Hypothalamus (tissue), 51 donors: ENCODE measurements at places on chromosomes 13 and 19.

DNA sequence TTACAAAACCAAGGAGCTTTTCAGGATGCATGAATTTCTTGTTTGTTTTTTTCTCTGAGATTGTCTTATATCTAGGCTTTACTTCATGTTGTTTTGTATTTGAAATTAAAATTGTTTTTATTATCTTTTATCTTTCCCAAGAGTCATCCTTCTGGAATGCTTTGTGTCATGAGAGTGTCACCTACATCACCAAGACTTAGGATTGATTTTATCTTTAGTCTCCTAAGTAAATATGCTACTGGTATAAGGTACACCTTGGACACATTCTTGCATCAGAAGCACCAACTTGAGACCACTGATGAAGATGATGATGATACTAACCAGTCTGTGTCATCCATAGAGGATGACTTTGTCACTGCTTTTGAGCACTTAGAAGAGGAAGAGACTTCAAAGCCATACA, 26.4 kb downstream of the AKAP11 start:
- no peak for DNase-seq

DNA sequence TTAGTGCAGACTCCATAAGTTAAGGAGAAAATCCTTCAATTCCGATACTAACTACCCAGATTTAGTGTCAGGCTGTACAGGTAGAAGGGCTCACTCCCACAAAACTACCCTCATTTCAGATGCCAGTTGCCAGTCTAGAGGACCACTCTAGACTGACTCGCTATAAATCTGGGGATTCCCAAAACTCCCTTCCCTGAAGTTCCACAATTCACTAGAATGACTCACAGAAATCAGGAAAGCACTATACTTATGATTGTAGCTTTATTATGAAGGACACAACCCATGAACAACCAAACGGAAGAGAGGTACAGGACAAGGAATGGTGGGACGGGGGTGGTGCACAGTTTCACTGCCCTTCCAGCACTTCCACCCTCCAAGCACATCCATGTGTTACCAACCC, 321.2 kb downstream of the DIAPH3 start:
- DNase-seq = no peak

DNA sequence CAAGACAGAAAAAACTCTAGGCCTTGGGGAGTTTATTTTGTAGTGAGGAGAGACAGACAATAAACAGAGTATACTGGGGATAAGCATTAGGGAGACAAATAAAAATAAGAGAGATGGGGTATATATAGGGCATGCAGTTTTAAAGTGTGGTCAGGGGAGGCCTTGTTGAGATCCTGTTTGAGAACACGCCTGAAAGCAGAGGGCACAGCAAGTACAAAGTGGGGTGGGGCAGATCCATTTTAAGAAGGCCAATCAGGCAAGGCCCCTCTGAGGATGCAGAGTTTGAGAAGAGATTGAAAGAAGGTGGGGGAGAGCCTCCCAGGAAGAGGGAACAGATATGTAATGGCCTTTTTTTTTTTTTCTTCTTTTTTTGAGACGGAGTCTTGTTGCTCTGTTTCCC, 2.1 kb downstream of the PPP2R1A start:
- DNase-seq = no peak

DNA sequence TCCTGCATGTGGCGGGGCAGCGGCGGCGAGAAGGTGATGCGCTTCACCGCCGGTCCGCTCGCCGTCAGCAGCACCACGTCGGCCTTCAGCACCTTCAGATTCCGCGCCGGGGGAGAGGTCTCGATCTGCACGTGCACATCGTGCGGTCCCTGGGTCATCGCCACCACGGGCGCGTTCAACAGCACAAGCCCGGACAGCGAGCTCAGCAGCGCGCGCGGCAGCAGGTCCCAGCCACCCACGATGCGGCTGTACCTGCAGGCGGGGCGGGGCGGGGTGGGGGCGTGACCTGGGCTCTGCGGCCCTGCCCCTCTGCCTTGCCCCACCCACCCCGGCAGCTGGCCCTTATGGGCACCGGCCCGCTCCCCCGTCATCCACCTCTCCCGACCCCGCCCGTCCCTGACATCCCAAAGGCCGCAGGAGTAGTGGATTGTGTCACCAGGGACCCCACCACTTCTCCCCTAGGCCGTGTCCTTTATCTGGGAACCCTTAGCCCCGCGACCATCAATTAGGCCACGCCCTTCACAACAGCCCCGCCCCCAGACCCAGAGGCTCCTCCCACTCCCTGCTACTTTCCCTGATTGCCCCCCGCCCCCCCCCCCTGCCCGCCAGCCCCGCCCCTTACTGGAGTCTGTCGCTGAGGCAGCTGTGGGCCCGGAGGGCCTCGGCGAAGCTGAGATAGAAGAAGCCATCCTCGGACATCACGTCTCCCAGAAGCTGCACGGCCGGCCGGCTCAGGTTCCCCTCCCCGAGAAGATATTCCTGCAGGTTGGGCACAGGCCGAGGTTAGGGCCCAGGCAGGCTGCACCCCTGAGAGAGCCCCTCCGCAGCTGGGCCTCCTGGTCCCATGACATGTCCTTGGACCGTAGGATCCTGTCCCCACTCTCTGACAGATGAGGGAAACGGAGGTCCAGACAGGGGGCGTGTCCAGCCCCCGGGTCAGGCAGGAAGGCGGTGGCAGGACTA, 6.1 kb downstream of the IL4I1 start:
- no peak for DNase-seq

DNA sequence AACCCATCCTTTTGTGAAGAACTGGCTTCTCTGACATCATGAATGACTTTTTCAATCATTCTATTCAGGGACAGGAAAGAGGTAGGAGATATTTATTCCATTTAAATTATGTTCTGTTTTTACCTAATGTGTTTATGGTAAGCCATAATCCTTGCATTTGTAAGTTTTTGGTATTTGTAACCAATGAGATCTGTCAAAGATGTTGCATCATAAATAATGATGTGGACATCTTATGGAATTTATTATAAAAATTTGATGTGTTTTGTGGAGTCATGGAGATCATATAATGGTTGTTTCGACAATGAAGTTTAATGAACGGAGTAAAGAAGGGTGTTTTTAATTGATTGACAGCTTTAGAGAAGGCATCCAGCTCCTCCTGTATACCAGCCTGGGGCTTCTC, 67.6 kb downstream of the LMO7 start:
- DNase-seq = no peak

GRCh38 chr13:76638181-76638580, 248.0 kb downstream of the KCTD12 start:
- DNase-seq = no peak

DNA sequence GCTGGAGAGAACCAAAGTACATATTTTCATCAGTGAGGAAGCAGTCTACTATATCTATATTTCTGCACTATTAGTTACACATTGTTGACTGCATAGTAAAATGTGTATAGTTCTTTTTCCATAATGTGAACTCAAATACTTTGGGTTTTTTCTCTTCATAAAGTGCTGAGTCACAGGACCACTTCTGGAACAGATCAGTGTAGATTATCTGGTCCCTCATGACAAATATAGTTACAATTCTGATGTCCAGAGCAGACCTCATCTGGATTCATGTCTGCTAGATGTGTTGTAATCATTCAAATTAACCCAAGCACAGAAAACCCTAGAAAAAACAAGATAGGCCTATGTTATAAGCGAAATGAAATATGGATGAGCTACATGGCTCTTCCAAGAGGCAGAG, 171.4 kb downstream of the SUCLA2 start:
- no peak for DNase-seq

- no peak for DNase-seq
Observed at GRCh38 chr13:43268632-43269031, 245.2 kb downstream of the DNAJC15 start.

- no peak for DNase-seq
Observed at GRCh38 chr13:79541426-79542049, 60.6 kb downstream of the NDFIP2 start.

DNA sequence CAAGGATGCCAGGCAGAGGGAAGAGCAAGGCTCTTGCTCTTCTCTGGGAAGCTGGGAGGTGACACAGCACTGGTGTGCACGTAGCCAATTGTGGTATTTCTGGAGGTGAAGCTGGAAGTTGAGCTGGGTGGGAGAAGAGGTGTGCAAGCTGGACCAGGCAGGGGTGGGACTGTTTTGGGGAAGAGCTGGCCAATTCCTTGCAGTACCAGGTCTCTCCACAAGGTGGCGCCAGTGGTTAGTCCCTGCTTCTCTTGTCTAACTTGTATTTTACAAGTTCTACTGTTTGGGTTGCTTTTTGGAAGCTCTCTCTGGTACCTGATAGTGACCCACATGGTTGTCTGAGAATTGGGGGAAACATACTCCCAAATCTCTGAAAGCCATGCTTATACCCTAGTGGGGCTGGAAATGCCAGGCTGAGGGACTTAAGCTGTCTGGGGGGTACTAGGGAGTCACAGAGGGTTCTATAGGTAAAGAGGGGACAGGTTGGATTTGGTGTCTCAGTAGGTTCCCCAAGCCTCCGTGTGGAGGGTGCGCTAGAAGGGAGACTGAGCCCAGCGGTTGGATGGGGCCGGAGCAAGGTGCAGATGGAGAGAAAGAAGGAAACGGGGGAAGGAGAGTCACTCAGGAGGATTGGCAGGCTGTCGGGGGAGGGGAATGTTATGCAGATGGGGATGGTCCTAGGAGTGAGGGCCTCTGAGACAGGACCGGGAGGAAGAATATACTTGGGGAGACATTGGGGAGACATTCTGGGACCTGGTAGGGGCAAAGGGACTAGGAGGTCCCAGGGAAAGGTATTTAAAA, 3.0 kb downstream of the HPN start:
- DNase-seq = peak; percentile 57

- DNase-seq = peak; percentile 76
Observed at GRCh38 chr19:18274781-18275356, 617 bp upstream of the IQCN start.
